ENCODE measurements at places on chromosomes 3 and 15.

DNA sequence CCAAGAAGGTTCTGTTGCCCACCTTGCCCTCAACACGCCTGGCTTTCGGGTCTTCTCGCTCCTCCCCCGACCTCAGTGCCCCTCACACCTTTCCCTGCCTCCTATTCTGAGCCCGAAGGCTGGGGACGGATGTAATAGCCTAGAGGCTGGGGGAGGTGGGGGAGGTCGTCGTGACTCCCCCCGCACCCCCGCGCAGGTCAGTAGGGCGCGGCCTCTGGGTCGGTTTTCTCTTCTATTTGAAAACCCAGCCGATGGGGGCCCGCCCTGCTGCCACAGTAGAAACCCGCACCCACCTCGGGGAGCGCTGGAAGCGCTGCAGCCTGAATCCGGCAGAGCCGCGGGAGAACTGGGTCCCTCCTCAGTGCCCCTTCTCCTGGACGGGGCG lies 1.0 kb upstream of the RBPMS2 start:
- DNase-seq = no peak

DNA sequence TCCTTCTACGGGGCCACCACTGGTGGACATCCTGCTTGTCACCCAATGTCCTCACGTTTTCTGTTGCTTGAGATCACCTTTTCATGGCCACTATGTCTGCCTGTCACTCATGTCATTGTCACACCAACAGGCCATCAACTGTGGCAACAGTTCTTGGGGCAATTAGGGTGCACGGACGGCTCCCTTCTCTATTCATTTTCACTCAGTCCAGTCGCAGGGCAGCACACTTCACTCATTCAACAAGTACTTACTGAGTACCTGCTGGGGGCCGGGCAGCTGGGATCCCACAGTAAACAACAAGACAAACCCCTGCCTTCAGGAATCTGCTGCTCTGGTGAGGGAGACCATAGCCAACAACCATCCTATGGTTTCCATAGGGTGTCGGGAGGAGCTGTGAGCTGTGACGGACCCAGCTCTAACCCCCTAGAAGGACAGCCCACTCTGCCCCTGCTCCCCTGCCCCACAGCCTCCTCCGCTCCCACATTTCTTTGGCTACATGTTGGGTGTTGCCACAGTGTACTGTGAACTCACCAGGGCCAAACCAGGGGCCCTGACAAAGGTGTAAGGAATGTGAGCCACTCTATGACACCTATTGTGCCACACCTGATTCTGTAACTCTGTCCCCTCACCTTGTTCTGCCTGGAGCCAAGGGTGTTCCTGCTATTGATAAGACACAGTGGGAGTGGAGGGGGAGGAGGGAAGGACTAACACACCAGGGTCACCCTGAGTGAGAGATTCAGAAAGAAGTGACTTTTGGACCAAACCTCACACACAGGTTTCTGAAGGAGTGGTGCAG lies 1.9 kb downstream of the VILL start:
- no peak for DNase-seq

DNA sequence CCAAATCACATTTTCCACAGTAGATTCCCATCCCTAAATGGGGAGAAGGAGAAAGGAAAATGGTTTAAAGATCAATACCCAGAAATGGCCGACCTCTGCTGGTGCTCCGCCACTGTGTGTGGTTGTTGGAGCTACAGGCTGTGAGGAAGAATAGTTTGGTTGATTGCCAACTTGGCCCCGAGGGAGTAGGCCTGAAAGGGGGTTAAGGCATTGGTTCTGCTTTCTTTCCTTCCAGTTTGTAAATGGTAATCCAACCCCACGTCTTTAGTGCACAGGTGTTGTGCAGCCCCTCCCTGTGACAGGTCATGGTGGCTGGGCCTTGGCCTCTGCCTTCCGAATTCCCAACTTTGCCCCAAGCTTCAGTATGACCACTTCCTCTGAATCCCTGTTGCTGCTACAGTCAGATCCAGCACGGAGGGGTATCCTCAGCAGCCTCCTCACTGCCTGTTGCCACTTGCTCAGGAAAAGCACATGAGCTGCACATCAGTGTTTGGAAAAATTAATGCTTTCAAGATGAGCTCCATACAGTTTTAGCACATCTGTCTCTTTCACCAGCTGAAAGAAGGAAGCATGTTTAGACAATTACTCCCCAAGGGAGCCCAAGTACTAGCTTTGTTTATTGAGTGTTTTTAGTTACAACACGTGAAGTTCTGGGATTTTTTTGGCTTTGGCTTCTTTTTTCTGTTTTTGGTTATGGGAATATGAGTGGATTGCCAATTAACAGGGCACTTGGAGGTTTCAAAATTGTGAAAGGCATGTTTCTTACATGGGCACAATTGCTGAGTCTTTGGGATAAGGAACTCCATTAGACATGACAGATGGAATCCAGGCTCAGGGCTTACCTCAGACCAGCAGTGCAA lies 92.3 kb upstream of the ROPN1 start:
- DNase-seq = no peak

DNA sequence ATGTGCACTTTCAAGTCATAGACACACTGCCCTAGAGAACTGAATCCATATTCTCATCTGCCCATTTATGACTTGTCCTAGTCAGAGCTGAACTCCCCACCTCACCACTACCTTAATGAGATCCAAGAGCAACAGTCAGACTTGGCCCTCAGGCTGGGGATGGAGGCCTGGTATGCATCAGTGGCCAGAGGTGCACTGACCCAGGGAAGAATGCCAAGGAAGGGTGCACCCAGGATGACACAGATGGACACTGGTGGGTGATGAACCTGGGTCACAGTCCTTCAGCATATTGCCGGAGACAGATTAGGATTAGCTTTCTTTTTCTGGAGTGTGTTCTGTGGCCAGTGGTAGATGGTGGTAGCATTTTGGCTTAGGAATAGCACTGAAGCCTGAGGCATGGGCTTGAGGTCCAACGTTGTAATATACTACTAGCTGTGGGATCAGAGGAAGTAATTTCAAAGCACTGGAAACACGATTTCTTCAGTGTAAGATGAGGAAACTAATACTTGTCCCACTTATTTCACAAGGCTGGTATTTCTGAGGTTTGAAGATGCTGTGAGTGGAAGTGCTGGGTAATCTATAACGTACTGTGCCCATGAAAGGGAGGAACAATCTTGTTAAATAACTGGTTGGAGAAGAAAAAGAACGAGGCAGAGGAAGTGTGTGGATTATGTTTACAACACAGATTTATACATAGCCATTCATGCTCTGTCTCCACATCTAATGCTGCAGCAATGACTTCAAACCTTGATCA lies 265.0 kb downstream of the THRB start:
- no peak for DNase-seq

DNA sequence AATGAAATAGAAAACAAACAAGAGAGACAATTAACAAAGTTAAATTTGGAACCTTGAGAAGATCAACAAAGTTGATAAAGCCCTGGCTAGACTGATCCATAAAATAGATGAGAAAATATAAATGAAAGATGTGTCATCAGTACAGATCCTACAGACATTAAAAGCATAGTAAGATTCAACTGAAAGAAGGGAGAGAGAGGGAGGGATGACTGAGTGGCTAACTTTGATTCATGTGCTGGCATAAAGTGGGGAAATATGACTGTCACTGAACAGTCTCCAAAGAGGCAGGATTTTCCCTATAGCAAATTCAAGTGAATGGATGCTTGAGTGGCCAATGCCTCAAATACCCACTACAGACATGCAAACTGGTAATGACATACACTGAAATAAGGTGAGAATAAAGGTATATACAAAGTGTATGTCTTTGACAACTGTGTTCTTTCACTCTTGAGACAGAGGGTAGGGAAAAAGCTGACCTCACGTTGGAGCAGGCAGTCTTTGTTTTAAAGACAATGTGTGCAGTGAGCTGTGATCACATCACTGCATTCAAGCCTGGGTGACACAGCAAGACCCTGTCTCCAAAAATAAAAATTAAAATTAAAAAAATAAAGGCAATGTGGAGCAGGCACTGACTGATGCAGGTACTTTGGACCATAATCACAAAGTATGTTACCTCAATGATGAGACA lies 35.9 kb upstream of the CHD2 start:
- no peak for DNase-seq

GRCh38 chr3:107600780-107601179 lies 78.0 kb downstream of the BBX start:
- no peak for DNase-seq

- no peak for DNase-seq
Observed at GRCh38 chr15:77181305-77182074, 110.6 kb upstream of the TSPAN3 start.

GRCh38 chr15:73915082-73915481 lies 11.2 kb upstream of the LOXL1 start:
- no peak for DNase-seq

DNA sequence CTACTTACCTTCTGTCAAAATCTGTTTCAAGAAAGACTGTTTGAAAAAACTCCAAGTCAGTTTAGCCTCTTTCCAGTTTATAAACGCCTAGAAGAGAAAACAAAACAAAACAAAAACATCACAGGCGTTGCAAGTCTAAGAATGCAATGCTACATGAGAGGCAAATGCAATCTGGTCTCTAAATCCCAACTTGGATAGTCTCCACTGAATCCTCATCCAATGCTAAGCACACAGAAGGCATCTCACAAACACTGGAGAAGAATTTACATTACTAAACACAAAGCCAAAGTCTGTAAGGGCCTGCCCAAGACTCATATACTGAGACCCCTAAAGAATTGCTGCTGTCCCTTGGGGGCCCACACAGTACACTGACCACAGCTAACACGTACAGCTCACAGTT lies 18.4 kb downstream of the RFT1 start:
- DNase-seq = no peak

Measured in neuronal stem cell (in vitro differentiated cells).